ENCODE measurements at places on chromosomes 4 and X. TPM values are rescaled to one million over a fixed set of nuclear protein-coding genes. Genes with fewer than 3 reads are reported as not detected.
A peak's percentile ranks its signal among the peaks of the same experiment; 100 is the strongest.

DNA sequence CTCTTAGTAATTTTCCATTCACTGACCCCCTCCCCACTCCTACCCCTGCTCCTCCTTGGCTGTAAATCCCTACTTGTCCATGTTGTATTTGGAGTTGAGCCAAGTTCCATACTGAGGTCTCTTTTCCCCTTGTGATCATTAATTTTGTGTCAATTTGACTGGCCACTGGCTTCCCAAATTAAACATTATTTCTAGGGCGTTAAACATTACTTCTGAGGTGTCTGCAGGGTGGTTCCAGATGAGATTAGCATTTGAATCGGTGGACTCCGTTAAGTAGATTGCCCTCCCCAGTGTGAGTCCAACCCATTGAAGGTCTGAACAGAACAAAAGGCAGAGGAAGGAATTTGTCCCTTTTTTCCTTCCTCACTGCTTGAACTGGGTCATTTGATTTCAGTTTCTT is 25.7 kb downstream of the SLC39A8 start:
- H3K4me3 ChIP-seq: no peak overlapping the region
- H3K27ac ChIP-seq: no peak overlapping the region
- H3K36me3 ChIP-seq: no peaks in the 10 kb centered on the region

DNA sequence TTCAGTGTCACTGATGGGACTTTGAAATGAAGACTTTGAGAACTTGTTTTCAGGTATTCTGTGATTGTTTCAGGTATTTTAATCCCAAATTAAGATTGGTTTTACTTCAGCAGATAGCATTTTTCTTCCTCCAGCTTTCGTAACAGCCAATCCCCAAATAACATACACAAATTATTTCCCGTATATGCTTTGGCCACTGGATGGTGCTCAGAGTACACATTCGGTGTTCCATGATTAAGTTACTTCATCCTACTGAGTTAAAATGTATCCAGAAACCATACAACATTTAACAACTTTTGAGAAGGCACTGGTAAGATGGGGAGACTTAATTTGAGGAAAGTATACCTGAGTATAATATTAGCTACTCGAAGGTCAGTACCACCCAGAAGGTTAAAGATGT is 233.4 kb upstream of the FAM47A start:
- no peaks in the 10 kb centered on the region for H3K4me1 ChIP-seq
- H3K27me3 ChIP-seq: no peaks in the 10 kb centered on the region
- H3K4me3 ChIP-seq: no peak overlapping the region
- DNase-seq: peak; percentile 2

DNA sequence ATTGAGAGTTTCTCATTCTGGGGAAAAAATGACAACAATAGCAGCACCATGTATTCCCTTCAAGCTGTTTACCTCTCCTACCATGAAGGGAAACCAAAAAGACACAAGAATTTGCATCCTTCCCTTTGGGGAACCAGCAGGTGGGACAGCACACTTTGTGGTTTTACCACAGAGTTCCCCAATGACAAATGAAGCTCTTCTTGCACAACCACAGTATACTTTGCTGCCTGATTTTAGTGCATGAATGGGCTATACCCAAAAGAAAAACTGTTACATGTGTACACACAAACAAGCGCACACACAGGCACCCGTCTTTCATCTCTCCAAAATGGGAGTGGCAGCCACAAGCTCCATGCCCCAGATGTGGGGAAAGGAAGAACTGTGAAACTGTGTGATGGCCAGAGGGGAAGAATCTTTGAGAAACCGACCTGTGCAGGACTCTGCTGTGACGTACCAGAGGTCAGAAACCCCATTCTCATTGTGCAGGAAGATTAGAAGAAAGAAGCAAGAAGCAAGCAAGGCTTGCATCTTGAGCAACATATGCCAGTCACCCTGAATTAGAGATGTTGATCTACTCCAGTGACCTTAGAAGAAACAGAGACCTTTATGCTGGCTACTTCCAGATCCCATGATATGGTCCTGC is 2.7 kb upstream of the MAML3 start:
- no peak overlapping the region for H3K4me3 ChIP-seq
- no peaks in the 10 kb centered on the region for H3K27me3 ChIP-seq
- no peak overlapping the region for H3K27ac ChIP-seq
- no peak for DNase-seq
- no peaks in the 10 kb centered on the region for H3K36me3 ChIP-seq
- peaks cover 7% of the 10 kb centered on the region for H3K4me1 ChIP-seq

DNA sequence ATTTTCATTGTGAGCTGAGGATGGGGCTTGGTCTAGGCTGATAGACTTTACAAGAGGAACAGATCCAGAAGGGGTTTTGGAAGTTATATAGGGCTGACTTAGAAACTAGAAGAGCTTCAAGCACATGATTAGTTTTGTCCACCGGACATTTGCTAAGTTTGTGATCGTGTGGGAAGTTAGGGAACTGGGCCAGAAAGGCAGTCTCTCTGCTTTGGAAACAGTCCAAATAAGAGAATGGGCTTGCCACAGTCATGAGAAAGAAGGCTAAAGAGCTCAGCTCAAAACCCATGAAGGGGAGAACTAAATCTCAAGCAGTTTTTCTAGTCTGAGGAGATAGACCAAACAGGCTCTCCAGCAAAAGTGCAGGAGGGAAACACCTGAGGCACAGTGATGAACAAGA is 67.8 kb downstream of the ZNF674 start:
- no peak for DNase-seq
- H3K36me3 ChIP-seq: no peaks in the 10 kb centered on the region
- H3K4me1 ChIP-seq: no peaks in the 10 kb centered on the region
- no peak overlapping the region for H3K27ac ChIP-seq
- no peak overlapping the region for H3K4me3 ChIP-seq

DNA sequence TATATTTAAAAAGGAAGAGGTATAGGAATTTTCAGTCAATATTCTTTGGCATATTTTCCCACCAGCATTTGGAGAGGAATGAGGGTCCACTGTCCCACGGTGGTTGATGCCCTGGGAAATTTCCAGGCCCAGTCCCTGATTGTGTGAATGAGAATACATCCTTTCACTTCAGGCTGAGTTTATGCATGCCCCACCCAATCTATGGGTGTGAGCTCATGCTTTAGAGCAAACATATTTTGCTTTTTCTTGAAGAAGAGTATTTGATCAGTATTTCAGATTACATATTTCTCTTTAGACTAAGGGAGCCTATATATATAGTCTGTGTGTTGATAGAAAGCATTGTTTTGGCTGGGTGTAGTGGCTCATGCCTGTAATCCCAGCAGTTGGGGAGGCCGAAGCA is 77.2 kb downstream of the REPS2 start:
- no peak overlapping the region for H3K4me3 ChIP-seq
- H3K36me3 ChIP-seq: no peaks in the 10 kb centered on the region
- no peak overlapping the region for H3K27ac ChIP-seq
- DNase-seq: no peak

DNA sequence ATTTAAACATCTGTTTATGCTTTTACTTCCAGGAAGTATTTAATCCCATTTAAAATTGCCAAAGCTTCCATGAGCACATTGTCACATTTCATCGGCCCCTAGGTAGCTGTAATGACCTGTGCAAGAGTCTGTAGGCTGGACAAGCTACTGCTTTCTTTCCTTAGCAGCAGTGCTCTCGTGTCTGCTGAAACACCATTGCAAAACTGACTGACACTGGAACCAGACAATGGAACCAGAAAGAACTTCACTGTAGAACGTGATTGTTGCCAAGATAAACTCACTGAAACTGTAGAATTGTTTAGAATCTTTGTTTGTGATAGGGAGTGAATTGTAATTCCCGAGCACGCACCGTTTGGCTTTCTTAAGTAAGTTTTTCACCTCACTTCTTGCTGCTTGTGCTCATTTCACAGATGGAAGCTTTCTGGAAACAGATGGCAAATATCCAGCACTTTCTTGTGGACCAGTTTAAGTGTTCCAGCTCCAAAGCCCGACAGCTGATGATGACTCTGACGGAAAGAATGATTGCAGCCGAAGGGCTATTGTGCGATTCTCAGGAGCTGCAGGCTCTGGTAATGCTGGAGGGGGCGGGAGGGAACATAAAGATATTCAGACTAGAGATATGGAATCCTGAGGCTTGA is 36.9 kb downstream of the EVC start:
- no peak for DNase-seq
- no peak overlapping the region for H3K4me3 ChIP-seq
- no peaks in the 10 kb centered on the region for H3K4me1 ChIP-seq
- H3K36me3 ChIP-seq: no peaks in the 10 kb centered on the region

GRCh38 chr4:10521424-10521823 is 64.2 kb upstream of the ZNF518B start:
- DNase-seq: no peak
- no peaks in the 10 kb centered on the region for H3K36me3 ChIP-seq
- H3K4me1 ChIP-seq: no peaks in the 10 kb centered on the region
- no peaks in the 10 kb centered on the region for H3K27me3 ChIP-seq

DNA sequence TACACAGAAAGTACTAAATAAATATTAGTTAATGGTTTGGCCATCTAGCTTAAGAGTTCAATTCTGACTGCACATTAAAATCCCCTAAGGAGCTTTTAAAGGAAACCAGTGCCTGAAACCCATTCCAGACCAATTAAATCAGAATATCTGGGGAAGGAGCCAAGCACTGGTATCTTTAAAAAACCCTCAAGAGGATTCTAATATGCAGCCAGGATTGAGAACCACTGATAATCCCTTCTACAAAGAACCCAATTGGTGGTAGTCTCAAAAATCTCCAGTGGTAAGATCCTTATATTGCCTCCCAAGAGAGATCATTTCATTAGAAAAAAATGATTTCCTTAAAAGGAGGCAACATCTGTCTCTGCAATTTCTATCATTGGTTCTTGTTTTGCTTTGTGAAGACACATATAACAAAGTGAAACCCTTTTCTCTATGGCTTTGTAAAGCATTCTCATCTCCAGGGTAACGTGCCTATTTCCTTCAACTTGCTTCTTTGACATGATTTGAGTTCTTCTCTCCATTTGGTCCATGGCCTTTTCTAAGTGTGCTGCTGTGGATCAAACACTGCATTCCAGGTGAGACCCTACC is 3.5 kb downstream of the GPR34 start:
- no peaks in the 10 kb centered on the region for H3K27me3 ChIP-seq
- no peak overlapping the region for H3K4me3 ChIP-seq
- H3K27ac ChIP-seq: no peak overlapping the region
- no peaks in the 10 kb centered on the region for H3K4me1 ChIP-seq
- no peaks in the 10 kb centered on the region for H3K36me3 ChIP-seq

DNA sequence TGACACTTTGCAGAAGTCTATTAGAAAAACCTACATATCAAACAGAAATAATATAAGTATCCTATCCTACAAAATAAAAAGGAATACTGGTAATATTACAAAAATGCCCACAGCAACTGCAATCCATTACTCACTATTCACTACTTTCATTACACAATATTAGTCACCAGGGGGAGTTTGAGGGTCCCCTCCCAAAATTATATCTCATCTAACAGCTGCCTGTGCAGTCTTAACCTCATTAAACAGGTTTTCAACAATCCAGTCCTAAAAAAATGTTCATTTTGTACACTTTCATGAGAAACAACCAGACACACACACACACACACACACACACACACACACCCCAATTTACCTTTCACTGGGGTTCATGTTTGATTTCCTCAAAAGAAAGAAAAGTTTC is 2.9 kb downstream of the CLOCK start:
- no peak for DNase-seq
- H3K27me3 ChIP-seq: no peaks in the 10 kb centered on the region
- H3K4me1 ChIP-seq: peaks cover 16% of the 10 kb centered on the region
- H3K36me3 ChIP-seq: no peaks in the 10 kb centered on the region

GRCh38 chr4:123893011-123893981 is 496.7 kb downstream of the SPRY1 start:
- H3K27ac ChIP-seq: no peak overlapping the region
- peaks cover 21% of the 10 kb centered on the region for H3K4me1 ChIP-seq
- no peaks in the 10 kb centered on the region for H3K36me3 ChIP-seq
- peak; percentile 41 for DNase-seq

DNA sequence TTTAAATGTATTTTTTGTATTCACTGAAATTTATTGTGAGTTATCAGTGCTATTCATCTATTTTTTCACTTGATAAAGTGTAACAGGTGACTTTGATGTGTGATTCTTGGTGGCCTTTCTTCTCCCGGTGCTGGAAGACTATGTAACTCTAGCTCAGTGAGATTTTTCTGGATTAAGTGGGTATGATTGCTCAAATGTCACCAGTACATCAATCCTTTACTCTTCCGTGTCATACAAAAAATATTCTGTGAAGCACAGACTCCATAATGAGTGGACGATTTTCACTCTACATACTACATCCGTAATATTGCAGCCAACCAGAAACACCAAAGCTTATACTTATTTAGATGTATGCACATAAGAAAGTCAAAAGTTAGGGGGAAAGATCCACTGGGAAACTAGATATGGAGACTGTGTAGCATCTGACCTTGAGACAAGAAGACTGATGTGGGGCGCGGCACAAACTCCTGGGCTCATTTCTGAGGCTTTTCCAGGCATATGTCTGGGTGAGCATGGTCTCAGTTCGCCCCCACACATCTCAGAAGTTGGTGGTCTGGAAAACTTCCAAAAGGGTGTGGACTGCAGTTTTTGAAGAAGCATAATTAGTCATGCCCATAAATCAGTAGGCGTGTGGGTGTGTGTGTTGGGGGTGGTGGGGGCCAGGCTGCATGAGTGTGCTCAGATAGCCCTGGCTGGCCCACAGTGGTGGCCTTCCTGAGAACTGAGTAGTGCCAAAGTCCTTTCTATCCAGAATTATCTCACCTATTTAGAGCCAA is 53.9 kb upstream of the TENM3 start:
- H3K27me3 ChIP-seq: no peaks in the 10 kb centered on the region
- no peaks in the 10 kb centered on the region for H3K36me3 ChIP-seq
- no peak overlapping the region for H3K27ac ChIP-seq
- DNase-seq: peak; percentile 68
- no peak overlapping the region for H3K4me3 ChIP-seq
- H3K4me1 ChIP-seq: peaks cover 4% of the 10 kb centered on the region

Gene GPC3
- total RNA-seq: 21.9 TPM

Gene SHOX
- not detected for total RNA-seq

Gene IGFBP7
- total RNA-seq: 98.9 TPM

Gene BMPR1B
- total RNA-seq: 22.2 TPM

Gene INTS6L
- 14.1 TPM for total RNA-seq

Gene SLC25A43
- total RNA-seq: 5.0 TPM

Gene SSX4
- not detected for total RNA-seq

Gene LINC00632
- total RNA-seq: 3.9 TPM

Gene GAGE12E
- total RNA-seq: not detected

Gene CCNG2
- total RNA-seq: 26.6 TPM

Gene S100P
- total RNA-seq: 0.80 TPM
